ENCODE measurements at places on chromosomes 2 and 18.

GRCh38 chr2:854460-854859 is 96.2 kb upstream of the SNTG2 start:
- no peak for DNase-seq

- DNase-seq: no peak
Observed at GRCh38 chr2:71640489-71640888, 187.1 kb downstream of the DYSF start.

- DNase-seq: no peak
Observed at GRCh38 chr2:111936881-111937280, 38.5 kb downstream of the MERTK start.

DNA sequence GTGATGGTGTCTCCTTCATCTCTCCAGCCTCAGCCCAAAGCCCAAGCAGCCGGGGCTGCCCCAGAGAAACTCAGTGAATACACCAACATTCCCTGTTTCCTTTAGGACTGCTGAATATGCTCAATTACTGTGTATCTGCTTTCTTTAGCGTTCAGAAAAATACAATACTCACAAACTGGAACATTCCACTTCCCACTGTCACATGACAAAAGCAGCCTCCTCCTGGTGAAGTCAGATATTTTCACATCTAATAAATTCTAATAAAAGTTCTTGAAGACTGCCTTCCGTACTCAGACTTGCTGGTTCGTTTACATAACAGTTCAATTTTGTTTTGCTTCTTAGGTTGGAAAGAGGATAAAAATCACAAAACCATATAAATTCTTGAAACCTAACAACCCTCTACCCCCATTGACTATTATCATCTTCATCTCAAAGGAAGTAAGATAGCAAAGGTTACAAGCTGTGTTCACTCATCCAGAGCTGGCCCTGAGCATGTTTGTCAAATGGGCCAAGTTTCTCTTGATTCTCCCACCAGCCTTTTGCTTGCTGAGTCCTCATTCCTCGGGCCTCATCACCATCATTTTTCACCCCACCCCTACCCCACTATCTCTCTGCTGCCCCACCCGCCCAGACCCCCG is 190.8 kb upstream of the HNRNPA3 start:
- DNase-seq: no peak

GRCh38 chr2:1548910-1549673 is 135.8 kb downstream of the TPO start:
- no peak for DNase-seq

- no peak for DNase-seq
Observed at GRCh38 chr2:60973705-60974104, 43.8 kb upstream of the PEX13 start.

- DNase-seq: no peak
Observed at GRCh38 chr2:128721096-128721495, 402.4 kb upstream of the HS6ST1 start.

- no peak for DNase-seq
Observed at GRCh38 chr2:109304242-109304641, 175.2 kb downstream of the SH3RF3 start.

- DNase-seq: no peak
Observed at GRCh38 chr18:23088310-23088709, 47.0 kb upstream of the CABLES1 start.

- DNase-seq: no peak
Observed at GRCh38 chr2:75799859-75800258, 89.1 kb upstream of the GCFC2 start.
